ENCODE measurements at places on chromosomes 5 and 9.

DNA sequence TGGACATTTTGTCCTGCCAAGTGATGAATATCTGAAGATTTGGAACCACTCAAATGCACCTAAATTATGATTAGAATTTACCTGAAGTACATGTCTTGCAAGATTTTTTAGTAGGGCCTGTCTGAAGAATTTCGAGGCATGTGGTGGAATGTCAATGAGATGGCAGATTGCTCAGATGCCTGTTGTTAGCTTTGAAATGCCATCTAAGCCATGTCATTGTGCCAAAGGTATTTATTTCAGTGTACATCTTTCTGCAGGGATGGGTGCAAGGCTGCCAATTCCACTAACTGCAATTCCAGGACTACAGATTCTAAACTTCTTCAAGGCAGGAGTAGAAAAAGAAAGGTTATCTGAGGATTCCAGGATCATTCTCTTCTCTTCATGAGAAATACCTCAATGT, 9.1 kb upstream of the GNAQ start:
- no peak for DNase-seq

GRCh38 chr5:64682608-64683007, 7.7 kb upstream of the SHISAL2B start:
- no peak for DNase-seq

DNA sequence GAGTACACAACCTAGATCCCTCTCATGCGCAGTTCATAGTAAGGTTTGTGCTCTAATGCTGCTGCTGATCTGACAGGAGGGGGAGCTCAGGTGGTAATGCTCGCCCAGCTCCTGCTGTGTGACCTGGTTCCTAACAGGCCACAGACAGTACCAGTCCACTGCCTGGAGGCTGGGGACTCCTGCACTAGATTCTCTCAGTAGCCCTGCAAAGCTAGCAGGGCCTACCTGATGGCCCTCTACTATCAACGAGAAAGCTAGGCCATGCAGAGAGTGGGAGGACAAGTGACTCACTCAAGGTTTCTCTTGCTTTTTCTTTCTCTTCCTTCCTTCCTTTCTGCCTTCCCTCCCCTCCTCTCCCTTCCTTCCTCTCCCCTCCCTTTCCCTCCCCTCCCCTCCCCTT, 55.1 kb upstream of the TEX48 start:
- no peak for DNase-seq

DNA sequence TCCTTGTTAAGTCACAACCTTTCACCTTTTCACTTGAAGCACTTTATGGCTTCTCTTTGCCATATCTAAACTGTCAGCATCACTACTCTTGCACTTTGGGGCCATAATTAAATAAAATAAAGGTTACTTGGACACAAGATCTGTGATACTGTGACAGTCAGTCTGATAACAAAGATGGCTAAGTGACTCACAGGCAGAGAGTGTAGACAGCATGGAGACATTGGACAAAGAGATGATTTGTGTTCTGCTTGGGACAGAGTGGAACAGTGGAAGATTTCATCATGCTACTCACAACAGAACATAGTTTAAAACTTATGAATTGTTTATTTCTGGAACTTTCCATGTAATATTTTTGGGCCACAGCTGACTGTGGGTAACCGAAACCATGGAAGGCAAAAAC, 81.7 kb upstream of the SMC5 start:
- DNase-seq = peak; percentile 11

- DNase-seq = no peak
These were observed 779.9 kb upstream of the ACO1 start for GRCh38 chr9:31604531-31604930.

- DNase-seq = no peak
These were observed 160.0 kb downstream of the C9orf152 start for GRCh38 chr9:110047955-110048402.

- no peak for DNase-seq
These were observed at the start of gene AGXT2 for GRCh38 chr5:35047785-35048404. AGXT2 (minus strand) TSS chr5:35047949; CDS start chr5:35047892, 57 bp downstream.

DNA sequence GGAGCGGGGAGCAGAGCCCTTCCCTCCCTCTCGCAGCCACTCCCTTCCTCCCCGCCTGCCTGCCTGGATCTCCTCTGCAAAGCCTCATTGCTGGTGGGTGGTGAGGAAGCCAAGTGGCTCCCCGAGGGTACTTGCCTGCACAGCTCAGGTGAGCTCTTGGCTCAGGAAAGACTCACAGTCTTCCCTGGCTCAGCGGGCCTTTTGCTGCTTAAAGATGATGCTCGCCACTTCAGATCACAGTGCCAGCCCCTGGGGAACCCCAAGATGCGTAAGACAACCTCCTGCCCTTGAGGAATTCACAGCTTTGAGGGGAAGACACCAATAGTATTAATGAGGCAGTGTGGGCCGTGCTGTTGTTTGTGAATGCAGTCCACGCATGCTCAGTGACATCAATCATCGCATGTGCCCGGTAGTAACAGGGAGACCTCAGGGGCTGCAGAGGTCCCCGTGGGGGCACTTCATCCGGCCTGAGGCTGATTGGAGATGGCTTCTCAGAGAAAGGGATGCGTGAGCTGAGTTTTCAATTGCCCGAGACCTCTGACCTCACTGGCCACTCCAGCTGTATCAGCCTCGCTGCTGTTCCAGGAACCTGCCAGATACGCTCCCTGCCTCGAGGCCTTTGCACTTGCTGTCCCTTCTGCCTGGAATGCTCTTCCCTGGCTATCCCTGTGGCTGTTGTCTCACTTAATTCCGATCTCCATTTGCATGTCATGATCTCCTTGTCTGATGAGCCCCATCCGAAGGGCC, 36.8 kb downstream of the ERGIC1 start:
- DNase-seq = no peak

GRCh38 chr9:33852216-33852826, 35.4 kb downstream of the UBE2R2 start:
- peak; percentile 55 for DNase-seq

GRCh38 chr5:10586008-10586407, 22.1 kb downstream of the ANKRD33B start:
- DNase-seq = no peak

DNA sequence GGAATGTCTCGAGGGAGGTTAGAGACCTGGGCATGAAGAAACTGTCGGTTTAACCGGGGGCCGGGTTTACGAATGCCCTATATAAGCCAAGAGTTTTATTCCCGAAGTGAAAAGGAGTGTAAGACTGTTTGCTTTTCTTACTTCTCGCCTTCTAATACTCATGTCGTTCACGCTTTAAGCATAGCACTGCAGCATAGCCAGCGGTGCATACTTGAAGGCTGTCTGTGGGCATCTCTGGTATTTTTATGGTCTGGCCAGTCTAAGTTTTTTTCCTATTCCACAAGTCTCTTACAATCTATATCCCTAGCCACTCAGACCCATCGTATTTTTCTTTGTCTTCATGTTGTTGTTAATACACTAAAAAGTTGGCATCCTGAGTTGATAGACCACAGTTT, 1.2 kb downstream of the UHRF2 start:
- peak; percentile 83 for DNase-seq

DNA sequence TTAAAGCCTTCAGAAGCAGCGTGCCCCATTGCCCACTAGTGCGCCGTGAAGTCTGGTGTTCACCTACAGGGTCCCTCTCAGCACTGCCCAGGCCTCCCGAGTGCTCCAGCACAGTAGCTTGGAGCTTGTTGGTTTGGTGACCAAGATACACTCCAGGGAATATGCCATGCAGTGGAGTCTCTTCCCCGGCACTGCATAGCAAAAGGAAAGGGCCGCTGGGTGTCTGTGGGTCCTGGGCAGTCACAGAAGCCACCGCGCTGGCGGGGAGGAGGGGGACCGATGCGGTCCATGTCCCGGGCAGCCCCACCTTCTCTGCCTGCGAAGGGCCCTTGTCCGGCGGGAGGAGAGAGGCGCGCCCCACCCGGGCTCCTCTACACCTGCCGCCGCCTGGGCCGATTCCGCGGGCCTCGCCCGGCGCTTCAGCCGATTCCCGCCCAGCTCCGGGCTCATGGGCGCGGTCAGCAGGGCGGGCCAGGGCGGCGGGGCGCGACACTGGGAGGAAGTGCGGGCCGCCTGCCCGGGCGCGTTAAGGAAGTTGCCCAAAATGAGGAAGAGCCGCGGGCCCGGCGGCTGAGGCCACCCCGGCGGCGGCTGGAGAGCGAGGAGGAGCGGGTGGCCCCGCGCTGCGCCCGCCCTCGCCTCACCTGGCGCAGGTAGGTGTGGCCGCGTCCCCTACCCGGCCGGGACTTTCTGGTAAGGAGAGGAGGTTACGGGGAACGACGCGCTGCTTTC, at the start of gene SYK:
SYK (plus strand) TSS at position 579 of the 732 bp plus-strand sequence. CDS start 42,080 bp downstream, outside the sequence.
- DNase-seq = no peak

GRCh38 chr9:15541872-15542271, 11.0 kb upstream of the CCDC171 start:
- DNase-seq = no peak

- no peak for DNase-seq
These were observed 107.3 kb upstream of the NIPBL start for GRCh38 chr5:36769129-36769770.

- DNase-seq = no peak
These were observed 236.2 kb upstream of the WWC1 start for GRCh38 chr5:168055141-168055683.

GRCh38 chr5:138458384-138458783, 6.9 kb upstream of the EGR1 start:
- no peak for DNase-seq
